Iris pigment epithelial cell (primary cell): ENCODE measurements at places on chromosomes 5 and 9.

- no peak for DNase-seq
These were observed 126.0 kb downstream of the SLIT3 start for GRCh38 chr5:169174923-169175322.

DNA sequence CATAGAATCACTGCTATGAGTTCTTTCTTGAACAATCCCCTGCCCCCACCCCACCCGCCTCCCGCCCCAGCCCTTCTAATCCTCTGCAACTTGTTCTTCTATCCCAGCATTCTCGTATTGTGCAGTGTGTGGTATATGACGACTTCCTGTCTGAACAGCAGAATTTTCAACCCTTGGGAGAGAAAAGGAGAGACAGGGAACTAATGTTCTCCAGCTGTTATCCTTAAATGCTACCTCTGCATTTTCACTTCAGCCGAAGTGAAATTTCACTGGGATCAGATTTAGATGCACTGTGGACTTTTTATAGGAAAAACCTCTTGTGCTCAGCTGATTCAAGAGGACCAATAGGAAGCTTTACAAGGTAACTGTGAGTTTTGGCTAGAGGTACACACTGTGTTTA lies 2.2 kb downstream of the FBXL7 start:
- DNase-seq = peak; percentile 65

- DNase-seq = no peak
These were observed 522.6 kb downstream of the BNC2 start for GRCh38 chr9:16347886-16348285.

DNA sequence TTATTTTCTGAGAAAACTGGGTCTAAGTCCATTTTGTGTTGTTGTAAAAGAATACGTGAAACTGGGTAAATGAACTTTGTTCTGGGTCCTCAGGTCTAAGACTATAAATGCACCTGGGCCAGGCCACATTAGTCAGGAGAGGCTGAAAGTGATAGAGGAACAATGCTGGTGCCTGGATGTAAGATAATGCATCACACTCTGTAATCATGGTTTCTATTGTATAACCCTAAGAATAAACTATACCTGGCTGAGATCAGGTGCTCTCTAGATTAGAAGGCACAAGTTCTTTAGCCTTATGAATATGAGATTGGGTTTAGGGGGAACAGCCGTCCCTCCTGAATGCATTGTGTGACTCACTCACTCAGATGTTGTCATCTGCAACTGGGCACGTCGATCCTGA lies 675.5 kb downstream of the HTR1A start:
- no peak for DNase-seq

DNA sequence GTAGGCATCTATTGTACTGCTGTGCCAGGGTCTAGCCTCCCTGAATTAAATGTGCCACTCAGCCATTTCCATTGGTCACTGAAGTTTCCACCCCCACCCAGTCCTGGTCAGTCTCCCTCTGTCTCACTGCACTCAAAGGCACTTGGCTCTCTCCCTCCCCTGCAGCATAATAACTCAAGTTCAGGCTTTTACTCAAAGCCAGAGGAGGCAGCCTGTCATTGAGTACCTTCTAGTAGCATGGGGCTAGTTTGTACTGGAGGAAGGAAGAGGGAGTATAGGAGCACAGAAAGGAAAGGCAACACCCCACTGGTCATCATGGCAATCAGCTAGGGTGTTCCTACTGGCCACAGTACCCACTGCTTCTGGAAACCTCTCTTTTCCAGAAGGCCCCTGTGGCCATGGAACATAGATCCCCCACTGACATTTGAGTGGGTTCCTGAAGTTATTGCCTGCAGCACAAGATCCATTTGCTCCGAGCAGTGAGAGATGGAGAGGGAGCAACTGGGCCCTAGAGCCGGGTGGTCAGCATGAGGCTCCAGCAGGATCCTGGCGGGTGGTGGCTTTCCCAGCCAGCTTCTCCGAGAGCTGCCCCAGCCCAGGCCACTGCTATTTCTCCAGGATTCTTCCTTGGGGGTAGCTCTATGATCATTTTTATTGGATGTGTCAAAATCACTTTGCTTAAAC lies 89.9 kb upstream of the CPEB4 start:
- no peak for DNase-seq

DNA sequence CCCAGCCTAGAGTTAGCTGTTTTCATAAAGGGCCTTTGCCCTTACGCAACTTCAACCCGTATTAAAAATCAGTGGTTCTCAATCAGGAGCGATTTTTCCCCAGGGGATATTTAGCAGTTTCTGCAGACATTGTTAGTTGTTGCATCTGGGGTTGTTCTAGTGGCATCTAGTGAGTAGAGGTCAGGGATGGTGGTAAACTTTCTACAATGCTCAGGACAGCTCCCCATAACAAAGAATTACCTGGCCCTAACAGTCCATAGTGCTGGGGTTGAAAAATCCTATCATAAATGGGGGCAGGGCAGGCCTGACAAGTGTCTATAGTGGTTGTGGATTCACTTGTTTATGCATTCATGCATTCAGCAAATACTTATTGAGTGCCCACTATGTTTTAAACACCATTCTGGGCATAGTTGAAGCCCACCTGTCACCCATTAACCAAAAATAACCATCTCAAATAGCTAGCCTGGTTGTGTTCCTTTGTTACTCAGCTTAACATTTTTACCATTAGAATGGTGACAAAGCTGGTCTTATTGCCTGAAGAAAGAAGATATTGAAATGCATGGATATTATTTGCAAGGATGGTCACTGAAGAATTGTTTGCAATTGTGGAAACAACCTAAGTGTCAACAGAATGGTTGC lies 15.9 kb upstream of the FGF1 start:
- no peak for DNase-seq

GRCh38 chr5:38167562-38167996 lies 90.8 kb upstream of the EGFLAM start:
- no peak for DNase-seq

- DNase-seq = no peak
These were observed 42.1 kb downstream of the GABRA1 start for GRCh38 chr5:161889971-161890370.

DNA sequence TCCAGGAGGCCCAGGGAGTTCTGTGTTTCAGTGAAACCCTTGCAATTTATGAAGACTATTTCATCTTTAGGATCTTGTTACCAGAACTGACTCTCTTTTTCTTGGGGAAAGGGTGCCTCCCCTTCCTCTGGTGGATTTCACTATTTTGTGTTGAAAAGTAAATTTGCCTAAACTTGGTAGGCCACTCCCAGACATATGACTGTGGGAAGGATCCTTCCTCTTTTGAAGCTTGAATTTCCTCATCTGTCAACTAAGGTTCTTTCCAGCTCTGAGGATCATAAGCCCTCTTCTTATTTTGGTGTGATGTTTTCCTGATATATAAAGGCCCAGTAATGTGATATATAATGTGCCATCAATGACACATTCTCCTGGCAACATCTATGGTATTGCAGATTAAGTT lies 59.1 kb upstream of the ZFAND5 start:
- DNase-seq = no peak

- DNase-seq = no peak
These were observed 740.9 kb downstream of the DTWD2 start for GRCh38 chr5:118247458-118247857.

GRCh38 chr9:3032898-3033297 lies 189.0 kb upstream of the PUM3 start:
- DNase-seq = no peak

DNA sequence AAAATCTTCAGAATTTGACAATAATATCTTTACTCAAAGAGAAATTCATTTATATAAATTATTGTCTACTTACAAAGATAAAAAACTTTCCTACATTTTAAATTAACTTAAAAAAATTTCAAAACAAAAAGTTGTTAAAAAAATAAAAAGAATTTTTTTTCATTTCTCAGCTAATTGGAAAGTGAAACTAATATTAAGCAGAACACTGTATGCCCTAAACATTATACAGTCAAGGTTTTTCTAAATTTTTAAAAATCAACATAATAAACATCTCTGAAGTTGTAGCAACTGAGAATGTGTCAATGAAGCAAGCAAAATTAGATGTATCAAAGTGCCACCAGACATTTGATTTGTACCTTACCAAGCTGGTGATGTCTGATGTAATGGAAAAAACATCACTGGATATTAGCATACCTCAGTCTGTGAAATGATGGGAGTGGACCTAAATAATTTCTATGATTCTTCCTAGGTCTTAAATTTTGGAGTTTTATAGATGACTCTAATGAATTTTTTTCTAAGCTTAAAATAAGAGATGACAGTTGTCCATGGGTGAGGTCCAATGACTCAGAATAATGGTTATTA lies 290.1 kb downstream of the ADAMTS6 start:
- peak; percentile 55 for DNase-seq

- DNase-seq = no peak
These were observed 35.8 kb upstream of the CMYA5 start for GRCh38 chr5:79653843-79654242.

GRCh38 chr9:129671519-129671918 lies 6.1 kb downstream of the PRRX2 start:
- peak; percentile 24 for DNase-seq

- no peak for DNase-seq
These were observed 143.8 kb upstream of the MAP3K1 start for GRCh38 chr5:56671571-56671970.

GRCh38 chr9:86763791-86764190 lies 183.5 kb downstream of the GAS1 start:
- no peak for DNase-seq

DNA sequence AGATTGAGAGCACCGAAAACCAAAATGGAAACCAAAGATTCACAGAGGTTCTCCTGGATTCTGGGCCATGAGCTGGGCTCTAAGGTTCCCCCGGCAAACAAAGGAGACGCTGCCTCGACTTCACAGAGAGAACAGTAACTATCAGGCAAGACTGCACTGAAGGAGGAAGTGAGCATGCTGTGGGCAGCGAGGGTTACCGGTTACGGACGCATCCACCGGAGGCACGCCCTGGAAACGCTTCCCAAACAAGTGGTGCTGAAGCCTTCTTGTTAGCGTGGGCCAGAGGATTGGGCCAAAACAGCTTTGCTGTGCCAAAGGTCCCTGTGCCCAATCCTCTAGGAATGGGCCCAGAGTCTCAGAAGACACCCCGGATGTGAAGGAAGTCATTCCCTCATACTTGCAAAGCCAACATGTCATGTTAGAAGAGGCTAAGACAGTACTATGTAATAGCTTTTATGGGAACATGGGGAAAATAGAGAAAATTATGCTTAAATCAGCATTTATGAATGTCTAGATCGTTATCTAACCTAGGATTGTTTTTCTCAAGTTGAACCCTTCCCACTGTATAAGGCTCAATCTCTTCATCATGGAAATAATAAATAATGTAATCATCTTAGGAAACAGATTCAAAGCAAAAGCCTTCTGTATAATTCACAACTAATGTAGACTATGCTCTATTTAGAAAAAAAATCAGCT lies 145.4 kb downstream of the GABBR2 start:
- no peak for DNase-seq

DNA sequence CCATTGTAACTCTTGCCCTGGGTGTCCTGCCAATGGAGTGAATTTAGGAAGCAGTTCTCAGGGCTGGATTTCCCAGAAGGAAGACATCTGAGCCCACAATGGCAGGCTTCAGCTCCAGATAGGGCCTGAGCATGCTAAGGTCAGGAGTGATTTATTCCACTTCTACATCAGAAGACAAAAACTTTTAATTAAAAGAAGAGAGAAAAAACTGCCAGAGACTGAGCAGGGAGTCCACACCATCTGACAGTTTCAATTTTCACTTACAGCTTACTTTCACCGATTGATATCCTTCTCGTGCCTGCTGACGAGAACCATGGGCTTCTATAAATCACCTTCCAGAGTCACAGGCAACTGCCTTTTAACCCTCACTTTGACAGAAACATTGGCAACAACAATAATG lies 228.3 kb upstream of the BRINP1 start:
- DNase-seq = no peak

DNA sequence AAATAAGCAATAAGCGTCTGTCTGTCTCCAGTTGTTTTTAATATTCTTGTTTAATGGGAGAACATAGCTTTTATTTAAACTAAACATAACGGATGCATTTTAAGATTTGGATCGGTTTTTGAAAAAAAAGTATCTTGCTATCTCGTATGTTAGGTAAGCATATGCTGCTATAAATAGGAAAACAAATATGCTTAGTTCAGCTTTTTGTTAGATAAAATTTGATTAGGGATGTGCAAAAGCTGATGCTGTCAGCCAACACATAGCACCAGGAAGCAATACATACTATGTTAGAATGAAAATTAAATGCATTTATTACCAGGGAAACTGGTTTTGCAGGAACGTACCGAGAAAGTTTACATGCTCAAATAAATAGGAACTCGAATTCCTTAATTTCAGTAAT lies 843.1 kb upstream of the WWC1 start:
- DNase-seq = no peak

GRCh38 chr5:77272206-77272605 lies 61.7 kb downstream of the PDE8B start:
- peak; percentile 32 for DNase-seq

GRCh38 chr5:9619331-9620092 lies 10.6 kb downstream of the TAS2R1 start:
- no peak for DNase-seq

DNA sequence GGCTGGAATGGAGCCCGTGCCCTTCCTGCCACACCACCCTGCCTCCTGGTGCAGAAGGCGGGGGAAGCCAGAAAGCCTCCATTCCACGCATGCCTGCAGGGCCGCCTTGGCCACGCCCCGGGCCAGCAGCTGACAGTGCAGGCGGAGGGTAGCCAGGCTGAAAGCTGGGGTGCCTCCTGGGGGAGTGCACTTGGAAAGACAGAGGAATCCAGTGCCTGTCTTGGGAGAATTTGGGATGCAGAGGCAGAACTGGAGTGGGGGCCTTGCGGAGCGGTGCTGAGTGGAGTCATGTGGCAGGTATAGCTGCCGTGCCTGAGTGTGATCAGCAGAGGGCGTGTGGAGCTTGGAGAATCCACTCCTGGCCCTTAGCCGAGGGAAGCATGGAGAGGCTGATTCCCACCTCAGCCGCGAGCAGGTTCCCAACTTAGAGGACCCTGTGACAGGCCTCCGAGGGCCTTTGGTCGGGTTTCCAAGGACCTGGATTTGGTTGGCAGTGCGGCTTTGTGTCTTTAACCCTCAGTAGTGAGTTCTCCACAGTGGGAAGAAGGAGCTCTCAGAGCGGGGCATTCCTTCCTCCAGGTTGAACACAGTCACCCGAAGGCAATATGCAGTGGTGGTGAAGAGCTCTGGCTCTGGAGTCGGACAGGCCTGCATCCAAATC lies 9.1 kb upstream of the URM1 start:
- DNase-seq = peak; percentile 78

- peak; percentile 82 for DNase-seq
These were observed 66.6 kb upstream of the CTNNA1 start for GRCh38 chr5:138686668-138687067.

- DNase-seq = peak; percentile 67
These were observed 11.0 kb downstream of the PLIN2 start for GRCh38 chr9:19116107-19116790.

DNA sequence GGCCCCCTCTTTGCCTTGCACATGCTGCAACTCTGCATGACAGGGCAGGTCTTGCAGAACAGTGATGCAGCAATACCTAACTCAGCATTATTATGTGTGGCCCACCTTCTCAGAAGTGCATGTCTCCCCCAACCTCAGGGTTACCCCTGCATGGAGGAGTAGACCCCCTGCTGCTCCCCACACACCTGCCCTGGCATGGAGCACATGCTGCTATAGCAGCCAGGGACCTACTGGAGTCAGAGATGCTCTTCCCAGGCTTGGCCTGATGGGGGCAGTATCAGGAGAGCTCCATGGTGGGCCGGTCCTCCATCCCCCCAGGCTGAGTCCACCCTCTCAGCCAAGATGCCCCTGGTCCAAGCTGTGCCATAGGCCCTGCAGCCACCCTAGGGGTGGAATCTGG lies 13.2 kb upstream of the BOD1 start:
- no peak for DNase-seq
